ENCODE measurements at places on chromosomes 6 and 20.

GRCh38 chr20:49680484-49680883 is 33.2 kb downstream of the B4GALT5 start:
- DNase-seq, result no peak

DNA sequence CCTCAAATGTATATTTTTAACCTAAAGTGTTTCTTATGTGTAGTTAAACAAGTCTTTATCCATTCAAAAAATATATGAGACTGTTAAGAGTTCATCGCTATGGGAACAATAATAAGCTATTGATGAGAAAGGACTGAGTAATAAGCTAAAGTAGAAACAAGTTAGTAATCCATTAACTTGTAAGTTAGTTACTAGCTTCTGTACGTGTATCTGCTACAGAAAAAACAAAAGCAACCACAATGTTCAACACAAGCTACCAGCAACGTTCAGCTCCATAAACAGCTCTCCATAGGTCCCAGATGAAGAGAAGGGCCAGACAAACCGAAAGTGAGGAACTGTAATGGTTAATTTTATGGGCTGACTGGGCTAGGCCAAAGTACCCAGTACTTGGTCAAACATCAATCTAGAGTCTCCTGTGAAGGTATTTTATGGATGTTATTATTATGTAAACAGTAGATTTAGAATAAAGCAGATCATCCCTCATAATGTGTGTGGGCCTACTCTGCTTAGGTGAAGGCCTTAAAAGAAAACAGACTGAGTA is 33.8 kb upstream of the FAM135A start:
- DNase-seq, result no peak

DNA sequence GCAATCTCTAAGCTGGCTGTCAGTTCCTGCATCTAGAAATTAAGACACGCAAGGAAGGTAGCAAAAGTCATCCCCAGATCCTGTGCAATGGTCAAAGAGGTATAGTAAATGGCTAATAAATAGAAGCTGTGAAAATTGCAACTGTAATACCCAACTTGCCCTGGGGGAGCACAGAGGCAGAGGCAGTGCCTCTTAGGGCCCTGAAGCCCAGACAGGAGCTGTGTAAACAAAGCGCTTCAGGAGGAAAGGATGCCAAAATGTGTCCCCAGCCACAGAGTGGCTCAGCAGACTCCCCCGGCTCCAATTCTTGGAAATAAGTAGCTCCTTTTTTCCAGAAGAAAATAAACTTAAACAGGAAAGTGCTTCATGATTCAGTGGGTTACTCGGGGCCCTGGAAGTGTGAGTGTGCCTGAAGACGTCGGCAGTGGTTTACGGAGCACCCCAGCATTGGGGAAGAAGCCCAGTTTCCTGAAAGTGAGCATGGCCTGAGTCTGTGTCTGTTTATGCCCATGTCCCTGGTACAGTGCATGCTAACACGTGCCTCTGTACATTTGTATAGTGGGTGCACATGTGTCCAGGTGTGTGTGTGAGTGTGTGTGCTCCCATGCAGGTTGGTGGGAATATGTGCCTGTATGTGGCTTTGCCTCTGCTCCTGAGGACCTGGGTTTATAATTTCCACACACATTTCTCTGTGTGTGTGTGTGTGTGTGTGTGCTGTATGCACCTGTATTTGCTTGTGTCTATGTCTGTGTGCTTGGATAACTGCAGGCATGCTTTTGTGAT is 246.7 kb downstream of the MAFB start:
- DNase-seq, result no peak

DNA sequence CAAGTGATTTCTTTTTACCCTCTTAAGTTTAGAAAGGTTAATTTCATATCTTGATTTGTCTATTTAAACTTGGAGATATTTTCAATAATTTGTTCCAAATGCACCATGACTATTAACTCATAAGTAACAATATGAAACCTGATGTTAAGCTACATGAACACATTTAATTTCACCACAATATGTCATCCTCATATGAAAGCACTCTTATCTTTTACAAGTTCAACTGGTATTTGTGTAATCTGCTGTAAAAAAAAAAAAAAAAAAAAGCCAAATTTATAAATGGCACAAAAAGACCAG is 110.4 kb downstream of the HFE start:
- DNase-seq, result no peak

DNA sequence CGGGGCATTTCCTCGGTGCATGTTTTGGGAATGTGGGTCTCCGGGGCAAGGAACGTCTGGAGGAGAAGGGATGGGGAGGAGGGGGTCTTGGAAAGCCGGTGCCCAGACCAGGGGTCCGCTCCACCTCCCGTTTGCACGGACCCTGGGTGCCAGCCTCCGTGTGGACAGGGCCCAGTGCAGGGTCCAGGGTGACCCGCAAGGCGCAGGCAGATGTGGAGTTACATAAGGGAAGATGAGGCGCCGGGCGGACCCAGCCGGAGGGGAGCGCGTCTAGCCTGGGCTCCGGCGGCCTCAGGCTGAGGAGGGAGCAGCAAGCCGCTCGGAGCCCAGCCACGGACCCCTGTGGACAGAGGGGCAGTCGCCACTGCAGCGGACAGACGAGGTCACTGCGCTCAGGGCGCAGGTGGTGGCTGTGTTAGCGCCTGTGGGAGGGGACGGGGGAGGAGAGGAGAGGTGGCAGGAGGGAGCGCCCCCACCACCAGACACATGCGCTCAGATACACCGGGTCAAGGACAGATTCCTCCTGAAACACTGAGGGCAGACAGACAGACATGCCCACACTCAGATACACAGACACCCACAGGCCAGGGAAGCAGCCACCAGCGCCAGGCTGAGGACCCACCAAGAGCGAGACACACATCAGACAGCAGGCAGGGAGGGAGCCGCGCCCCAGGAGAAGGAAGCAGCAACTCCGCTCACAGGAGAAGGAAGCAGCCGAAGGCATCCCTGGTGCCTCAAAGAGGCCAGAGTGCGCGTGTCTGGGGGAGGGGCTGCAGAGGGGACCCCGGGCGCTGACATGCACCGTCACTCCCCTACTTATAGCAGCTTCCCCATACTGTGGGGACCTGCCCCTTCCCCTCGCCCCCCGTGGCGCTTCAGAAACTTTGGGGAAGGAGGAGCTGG is 839 bp upstream of the HRH3 start:
- DNase-seq, result no peak

DNA sequence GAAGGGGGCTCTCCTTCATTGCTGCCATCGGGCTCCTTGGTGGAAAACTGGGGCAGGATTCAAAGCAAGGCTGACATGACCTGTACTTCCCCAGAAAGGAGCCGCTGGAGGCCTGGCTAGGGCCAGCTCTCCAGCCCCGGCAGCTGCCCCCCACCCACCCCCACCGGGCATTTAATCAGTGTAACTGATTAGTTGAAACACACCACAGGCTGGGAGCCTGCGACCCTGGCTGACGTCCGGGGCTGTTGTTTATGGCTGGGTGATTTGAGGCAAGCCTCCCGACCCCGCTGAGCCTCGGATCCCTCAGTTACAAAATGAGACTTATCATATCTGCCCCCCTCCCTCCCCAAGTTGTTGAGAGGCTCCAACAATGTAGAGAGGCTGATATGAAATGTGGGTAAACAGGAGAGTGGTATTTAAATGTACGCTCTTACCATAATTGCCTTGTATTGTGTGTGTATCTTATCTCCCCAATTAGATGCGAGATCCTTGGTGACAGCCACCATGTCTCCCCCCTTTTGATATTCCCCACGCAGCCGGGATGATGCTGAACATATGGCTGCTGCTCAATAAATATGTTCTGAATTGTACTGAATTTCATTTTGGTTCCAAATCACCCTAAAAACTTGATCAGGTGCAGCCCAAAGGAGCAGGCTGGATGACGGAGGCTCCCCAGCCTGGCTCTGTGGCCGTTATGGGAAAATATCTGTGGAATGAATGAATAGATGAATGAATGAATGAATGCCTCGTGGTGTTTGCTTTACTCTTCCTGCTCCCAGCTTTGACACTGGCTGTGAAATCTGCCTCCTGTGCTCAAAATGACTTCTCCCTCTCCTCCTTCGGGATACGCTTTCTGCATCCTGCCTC is 31.8 kb upstream of the APCDD1L start:
- DNase-seq, result no peak

DNA sequence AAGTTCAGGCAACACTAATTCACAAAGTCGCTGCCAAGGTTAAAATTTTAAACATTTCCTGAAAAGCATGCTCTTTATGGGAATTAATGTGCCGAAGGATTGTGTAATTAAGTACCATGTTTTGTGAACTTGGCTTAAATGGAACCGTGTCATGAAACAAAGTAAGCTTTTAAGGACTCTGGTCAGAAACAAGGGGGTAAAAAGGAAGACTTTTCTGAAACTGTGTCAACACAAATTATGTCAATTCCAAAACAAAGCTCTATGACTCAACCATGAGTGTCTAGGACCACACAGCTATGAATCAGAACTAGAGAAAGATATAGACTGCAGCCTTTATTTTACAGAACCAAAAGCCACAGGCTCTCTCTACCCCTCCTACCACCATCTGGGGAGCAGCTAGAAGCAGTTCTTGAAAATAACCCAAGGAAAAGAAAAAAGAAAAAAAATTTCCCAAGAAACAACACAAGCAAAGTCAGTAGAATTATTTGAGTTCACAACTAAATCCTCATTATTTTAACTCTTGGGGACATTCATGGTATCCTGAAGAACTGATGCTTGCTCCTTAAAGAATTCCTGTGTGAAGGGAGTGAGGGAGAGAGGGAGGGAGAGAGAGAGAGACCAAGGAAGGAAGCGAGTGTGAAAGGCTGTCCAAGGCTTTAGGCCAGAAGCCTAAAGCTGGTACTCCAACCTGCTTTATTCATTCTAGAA is 81.9 kb downstream of the ZMYND8 start:
- DNase-seq, result peak; percentile 31

GRCh38 chr6:73308712-73309534 is 45.2 kb downstream of the DPPA5 start:
- no peak for DNase-seq

- no peak for DNase-seq
Measured at GRCh38 chr6:45709781-45710220, 305.9 kb downstream of the CLIC5 start.

- DNase-seq, result no peak
Measured at GRCh38 chr20:54231036-54231435, 23.1 kb downstream of the PFDN4 start.

GRCh38 chr20:22366631-22367030 is 217.7 kb downstream of the FOXA2 start:
- no peak for DNase-seq

Data from CD4-positive, alpha-beta T cell treated with Interleukin-6 for 4 hours (primary cell).